NCI-H1930 (cell line): ENCODE measurements at places on chromosomes 5 and 9.

DNA sequence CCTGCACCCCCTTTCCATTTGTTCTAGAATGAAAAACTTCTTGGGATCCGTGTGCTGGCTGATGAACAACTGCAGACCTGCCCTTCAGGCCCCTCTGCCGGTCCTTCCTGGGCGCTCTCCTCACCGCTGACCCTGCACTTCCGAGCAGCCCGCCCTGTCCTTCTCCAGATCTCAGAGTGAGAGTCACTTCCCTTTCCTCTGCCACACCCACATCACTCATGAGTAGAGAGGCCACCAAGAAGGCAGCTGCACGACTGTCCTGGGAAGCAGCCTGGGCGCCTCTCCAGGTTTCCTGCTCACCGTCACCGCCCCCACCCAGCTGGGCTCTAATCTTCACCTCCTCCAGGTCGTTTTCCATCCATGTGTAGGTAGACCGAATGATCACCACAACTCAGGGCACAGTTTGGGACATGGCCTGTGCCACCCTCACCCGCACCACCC is 35.0 kb upstream of the NSMF start:
- no peak for DNase-seq

GRCh38 chr5:136056771-136057335 is 28.1 kb downstream of the TGFBI start:
- DNase-seq, result no peak

GRCh38 chr9:93112864-93113389 is 16.9 kb downstream of the CARD19 start:
- DNase-seq, result no peak

GRCh38 chr9:96249746-96250145 is 52.2 kb downstream of the HSD17B3 start:
- no peak for DNase-seq

GRCh38 chr9:134491196-134491835 is 150.3 kb upstream of the COL5A1 start:
- DNase-seq, result no peak
